ENCODE measurements at places on chromosomes 11 and 22.
A peak's percentile ranks its signal among the peaks of the same experiment; 100 is the strongest.

- DNase-seq, result no peak
These were observed 55.6 kb upstream of the CSNK2A3 start for GRCh38 chr11:11408436-11409221.

GRCh38 chr11:73194593-73194992, 23.5 kb upstream of the P2RY2 start:
- DNase-seq, result no peak

- DNase-seq, result no peak
These were observed 102.7 kb upstream of the PARVA start for GRCh38 chr11:12274558-12275197.

DNA sequence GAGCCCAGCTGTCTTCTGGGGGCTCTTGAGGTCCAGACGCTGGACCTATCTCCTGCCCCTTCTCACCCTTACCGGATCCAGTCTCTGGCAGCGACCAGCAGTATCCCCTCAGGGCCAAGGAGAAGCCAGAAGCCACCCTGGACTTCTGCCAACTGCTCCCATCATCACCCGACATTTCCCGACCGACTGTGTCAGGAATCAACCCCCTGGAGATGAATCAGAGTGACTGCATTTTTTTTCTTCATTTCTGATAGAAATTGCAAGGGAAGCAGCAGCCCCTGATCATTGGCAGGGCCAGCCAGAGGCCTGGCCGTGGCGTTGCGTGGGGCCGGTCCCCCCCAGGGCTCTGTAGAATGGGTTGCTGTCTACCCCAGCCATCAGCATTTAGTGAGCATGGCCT, 5.2 kb upstream of the LIF start:
- no peak for DNase-seq

- DNase-seq, result no peak
These were observed 41.0 kb downstream of the IGF2 start for GRCh38 chr11:2097998-2098690.

DNA sequence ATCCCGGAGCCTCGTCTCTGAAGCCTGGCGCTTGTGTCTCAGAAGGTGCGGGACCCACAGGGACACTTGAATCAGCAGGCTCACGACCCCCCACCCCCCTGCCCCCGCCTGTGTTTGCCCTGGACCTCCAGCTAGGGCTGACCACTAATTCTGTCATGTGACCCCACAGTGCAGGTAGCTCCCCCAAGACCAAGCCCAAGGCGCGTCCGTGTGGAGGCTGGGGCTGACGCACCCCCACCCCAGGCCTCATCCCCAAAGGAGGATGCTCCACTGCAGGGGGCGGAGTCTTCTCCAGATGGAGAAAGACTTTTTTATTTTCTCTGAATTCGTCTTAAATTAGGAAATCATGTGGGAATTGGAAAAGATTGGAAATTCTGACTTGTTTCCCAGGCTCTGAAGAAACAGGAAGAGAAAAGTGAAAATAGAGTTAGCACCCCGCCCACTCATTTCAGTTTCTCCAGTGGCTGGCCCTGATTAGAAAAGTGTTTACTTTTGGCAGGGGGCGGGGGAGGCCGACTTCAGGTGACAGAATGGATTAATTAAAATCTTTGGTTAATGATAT, 1.0 kb upstream of the RELA start:
- no peak for DNase-seq

- DNase-seq, result no peak
These were observed 271.4 kb upstream of the NCAM1 start for GRCh38 chr11:112689851-112690250.

GRCh38 chr22:19764636-19765476, 4.3 kb downstream of the TBX1 start:
- no peak for DNase-seq

- peak; percentile 16 for DNase-seq
These were observed 128.1 kb upstream of the TOP3B start for GRCh38 chr22:22110548-22111266.

GRCh38 chr11:64876835-64877341, 1.5 kb downstream of the EHD1 start:
- DNase-seq, result no peak

DNA sequence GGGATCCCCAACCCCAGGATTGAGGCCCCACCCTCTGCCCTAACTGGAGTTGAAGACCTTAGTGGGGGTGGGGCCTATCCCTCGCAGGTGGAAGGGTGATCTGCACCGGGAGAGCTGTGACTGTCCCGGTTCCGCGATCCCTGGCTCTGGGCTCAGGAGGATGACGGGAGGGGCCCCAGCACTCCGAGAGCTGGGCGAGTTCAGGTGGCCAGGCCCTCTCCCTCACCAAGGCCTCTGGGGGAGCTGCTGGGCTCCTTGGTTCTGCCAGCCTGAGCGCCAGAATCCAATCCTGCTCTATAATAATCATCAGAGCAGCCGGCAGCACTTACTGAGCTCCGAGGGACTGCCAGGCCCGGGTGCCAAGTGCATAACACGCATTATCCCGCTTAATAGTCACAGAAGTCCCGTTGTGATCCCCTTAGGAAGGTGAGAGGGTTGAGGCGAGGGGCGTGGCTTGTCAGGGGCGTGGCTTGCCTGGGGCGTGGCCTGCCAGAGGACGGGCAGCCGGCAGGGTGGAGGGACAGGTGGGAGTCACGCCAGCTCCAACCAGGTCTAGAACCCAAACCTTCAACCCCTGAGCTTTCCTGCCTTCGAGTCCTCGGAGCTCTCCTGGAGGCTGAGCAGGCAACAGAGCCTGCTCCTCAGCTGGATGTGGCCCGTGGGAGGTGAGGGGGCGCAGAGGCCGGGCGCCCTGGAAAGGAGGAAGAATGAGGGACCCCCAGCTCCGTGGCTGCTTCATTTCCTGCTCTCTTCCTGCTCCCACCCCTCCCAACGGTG, 7.3 kb upstream of the SYT7 start:
- DNase-seq, result peak; percentile 13

- no peak for DNase-seq
These were observed 10.0 kb upstream of the CD5 start for GRCh38 chr11:61092280-61092766.

DNA sequence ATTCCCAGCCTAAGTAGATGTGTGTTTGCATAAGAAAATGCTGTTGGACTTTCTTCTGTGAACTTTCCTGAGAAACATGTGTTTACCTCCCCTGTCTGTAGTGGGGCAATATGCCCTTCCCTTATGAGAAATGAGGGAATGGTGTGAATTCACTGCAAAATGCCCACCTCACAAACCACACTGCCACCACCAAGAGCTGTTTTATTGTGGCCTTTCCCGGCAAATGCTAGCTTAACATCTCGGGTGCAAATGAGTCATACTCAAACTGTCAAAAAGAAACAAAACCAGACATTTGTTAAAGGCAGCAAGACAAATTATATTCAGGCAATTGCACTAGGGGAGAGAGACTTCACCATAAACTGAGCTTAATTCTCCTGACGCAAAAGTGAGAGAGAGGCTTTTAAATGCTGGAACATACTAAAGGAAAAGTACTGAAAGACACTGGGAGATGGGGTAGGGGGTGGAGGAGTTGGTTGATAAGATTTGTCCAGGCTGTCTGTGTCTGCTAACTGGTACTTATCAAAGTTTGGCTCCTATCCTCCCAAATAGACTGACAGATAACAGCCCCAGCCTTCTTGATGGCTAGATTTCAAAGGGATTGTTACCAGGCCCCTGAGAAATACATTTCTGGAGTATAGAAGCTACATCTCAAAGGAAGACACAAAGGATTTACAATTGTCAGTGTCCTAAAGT, 70.9 kb upstream of the OR5AK2 start:
- DNase-seq, result no peak

DNA sequence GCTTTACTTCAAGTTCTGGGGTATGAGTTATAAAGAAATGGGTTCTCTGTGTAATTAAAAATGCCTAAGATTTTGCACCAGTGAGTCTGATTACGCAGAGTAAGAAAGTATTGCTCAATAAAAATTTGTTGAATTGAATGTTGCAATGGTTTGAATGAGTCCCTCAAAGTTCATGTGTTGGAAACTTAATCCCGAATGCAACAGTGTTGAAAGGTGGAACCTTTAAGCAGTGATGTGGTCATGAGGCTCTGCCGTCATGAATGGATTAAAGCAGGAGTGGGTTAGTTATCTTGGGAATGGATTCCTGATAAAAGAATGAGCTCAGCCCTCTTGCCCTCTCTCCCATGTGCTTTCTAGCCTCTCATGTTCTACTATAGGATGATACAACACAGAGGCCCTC, 52.6 kb upstream of the SESN3 start:
- DNase-seq, result no peak

DNA sequence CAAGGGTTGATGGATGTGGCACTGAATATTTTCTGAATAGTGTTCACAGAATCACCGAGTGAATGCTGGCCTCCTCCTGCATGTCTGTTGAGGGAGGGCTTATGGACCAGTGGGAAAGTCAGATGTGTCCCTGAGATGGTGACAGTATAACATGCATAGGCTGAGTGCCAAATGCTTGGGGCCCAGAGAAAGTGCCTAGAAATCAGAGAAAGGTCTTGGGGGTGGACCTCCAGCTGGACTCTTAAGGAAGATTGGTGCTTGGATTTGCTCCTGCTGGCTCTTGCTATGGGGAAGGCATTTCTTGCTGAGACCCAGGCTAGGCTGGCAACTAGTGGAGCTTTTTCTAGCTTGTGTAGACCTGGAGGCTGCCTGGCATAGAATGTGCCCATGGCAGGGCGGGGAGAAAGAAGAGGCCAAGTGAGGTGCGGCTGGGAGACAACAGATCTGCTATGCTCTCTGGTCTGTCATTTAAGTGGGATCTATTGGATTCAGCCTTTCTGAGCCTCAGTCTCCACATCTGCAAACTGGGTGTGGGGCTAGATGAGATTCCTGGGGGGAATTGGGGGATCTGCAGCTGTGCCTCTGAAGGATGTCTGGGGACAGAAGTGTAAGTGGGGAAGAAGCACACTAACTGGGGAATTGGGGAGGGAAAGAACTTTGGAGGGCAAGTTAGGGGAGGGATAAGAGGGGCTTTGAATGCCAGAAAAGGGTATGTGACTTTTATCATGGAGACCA, 27.4 kb downstream of the ZNRF3 start:
- no peak for DNase-seq

- no peak for DNase-seq
These were observed 92.8 kb upstream of the KCNQ1OT1 start for GRCh38 chr11:2792381-2793250.

GRCh38 chr11:70647188-70648166, 249.1 kb downstream of the CTTN start:
- DNase-seq, result no peak

GRCh38 chr11:121651257-121651605, 198.5 kb upstream of the SORL1-AS1 start:
- no peak for DNase-seq

- no peak for DNase-seq
These were observed 12.4 kb upstream of the SLC39A13 start for GRCh38 chr11:47396049-47396320.

DNA sequence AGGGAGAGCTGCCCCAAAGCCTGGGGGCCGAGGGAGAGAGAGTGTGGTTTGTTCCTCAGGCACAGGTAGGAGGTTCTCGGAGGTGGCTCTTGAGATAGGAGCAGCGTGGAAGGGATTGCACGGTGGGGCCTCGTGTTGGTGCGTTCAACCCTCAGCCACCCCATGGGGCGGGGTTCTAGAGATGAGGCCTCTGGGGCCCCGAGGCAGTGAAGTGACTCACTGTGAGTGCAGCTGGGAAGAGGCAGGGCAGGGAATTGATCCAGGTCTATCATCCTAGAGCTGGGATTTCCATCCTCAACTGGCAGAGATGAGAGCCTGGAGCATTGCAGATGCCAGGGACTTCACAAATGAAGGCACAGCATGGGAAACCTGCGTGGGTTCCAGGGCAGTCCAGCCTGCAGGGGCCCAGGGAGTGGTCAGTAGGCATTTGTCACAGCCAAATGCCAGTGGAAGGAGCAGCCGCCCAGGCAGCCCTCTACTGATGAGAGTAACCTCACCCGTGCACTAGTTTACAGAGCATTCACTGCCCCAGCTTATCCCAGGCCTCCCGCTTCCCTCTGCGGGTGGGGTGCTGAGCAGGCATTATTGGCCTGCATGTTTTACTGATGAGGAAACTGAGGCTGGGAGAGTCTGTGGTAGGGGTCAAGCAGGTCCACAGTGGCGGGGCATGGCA, 5.1 kb upstream of the SMARCB1 start:
- no peak for DNase-seq

GRCh38 chr11:30876663-30877396, 290.7 kb upstream of the MPPED2 start:
- DNase-seq, result no peak

- DNase-seq, result no peak
These were observed 964.2 kb downstream of the JRKL start for GRCh38 chr11:97354026-97354425.

GRCh38 chr22:36611241-36611976, 82.4 kb upstream of the EIF3D start:
- DNase-seq, result no peak

DNA sequence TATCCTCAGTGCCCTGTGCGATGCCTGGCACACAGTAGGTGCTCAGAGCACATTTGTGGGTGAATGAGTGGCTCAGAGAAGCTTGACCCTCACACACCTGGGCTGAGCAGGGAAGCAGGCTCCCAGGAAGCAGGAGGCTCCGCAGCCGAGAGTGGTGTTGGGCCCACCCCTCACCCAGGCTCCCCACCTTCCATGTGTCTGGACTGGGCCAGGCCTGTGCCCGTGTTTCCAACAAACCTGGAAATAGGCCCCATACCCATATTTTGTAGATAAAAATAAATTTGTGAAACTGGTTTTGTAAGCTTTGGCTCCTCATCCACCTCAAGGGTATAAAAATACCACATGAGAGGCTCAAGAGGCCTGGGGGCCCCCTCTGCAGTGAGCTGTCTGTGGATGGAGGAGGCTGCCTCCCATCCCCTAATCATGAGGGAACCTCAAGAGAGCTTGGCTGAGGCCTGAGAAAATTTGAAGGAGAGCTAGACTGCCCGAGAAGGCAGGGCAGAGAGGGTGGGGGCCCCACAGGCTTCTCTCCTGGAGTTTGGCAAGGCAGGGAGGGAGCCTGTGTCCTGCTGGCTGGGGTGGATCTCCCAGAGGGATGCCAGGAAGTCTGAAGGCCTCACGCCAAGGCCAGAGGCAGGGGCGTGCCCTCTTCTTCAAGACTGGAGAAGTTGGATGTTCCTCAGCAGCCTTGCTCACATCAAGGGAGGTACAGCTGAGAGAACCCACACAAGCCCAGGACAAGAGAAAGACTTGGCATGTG, 147.0 kb upstream of the NECTIN1 start:
- no peak for DNase-seq

DNA sequence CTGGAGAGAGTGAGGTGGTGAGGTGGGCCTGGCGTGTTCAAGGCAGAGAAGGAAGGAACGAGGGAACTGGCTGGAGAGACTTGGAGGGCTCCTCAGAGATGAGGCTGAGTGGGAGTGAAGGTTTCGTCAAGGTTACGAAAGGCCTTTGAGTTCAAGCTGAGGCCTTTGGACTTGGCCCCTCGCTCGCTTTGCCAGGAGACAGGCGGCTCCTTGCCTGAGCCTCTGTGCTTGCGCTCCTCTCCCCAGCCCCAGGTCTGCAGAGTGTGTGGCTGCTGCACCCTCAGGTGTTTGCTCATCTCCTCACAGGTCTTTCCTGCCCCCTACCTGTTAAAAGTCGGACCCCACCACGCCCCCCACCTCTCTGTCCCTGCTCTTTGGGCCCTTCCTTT, 91.6 kb downstream of the ATXN10 start:
- no peak for DNase-seq

All from T-cell (primary cell).